ENCODE measurements at places on chromosomes 16 and 17. TPM values are rescaled to one million over a fixed set of nuclear protein-coding genes. Genes with fewer than 3 reads are reported as not detected.

CPNE7 gene
- total RNA-seq = 24.5 TPM

KRT13 gene
- total RNA-seq = not detected

HAS3 gene
- total RNA-seq = under 0.01 TPM

C17orf50 gene
- not detected for total RNA-seq

CBFA2T3 gene
- total RNA-seq = not detected

CACNG3 gene
- not detected for total RNA-seq

CCL7 gene
- total RNA-seq = 5.3 TPM

FOXN1 gene
- total RNA-seq = not detected

PRAC1 gene
- not detected for total RNA-seq

MYH13 gene
- total RNA-seq = not detected

CD300LD gene
- not detected for total RNA-seq

PARD6A gene
- total RNA-seq = 0.18 TPM

RGS11 gene
- under 0.01 TPM for total RNA-seq

TNFRSF13B gene
- not detected for total RNA-seq

CD79B gene
- not detected for total RNA-seq

RNF43 gene
- not detected for total RNA-seq

PRSS53 gene
- total RNA-seq = under 0.01 TPM

TEKT5 gene
- total RNA-seq = not detected

CLEC18B gene
- not detected for total RNA-seq

OR1F1 gene
- total RNA-seq = not detected

USH1G gene
- not detected for total RNA-seq

SDR42E2 gene
- not detected for total RNA-seq

AOC2 gene
- under 0.01 TPM for total RNA-seq

OR2C1 gene
- not detected for total RNA-seq

TMEM106A gene
- total RNA-seq = 7.5 TPM

ABCA9 gene
- 0.58 TPM for total RNA-seq

LRRC36 gene
- total RNA-seq = not detected

SPATA22 gene
- 0.71 TPM for total RNA-seq

NME2 gene
- total RNA-seq = 994 TPM

CORO1A gene
- 4.3 TPM for total RNA-seq

OTOP2 gene
- total RNA-seq = not detected

GRAP gene
- under 0.01 TPM for total RNA-seq

NTN1 gene
- total RNA-seq = 0.35 TPM

PDE6G gene
- total RNA-seq = 3.2 TPM

CHST5 gene
- not detected for total RNA-seq

CLDN9 gene
- not detected for total RNA-seq

MAPK8IP3 gene
- total RNA-seq = 12.4 TPM

HASPIN gene
- total RNA-seq = 5.8 TPM

TOB1 gene
- total RNA-seq = 10.6 TPM

TTLL6 gene
- not detected for total RNA-seq

SERPINF2 gene
- not detected for total RNA-seq

CCL3 gene
- total RNA-seq = not detected

AOC3 gene
- total RNA-seq = not detected

STH gene
- not detected for total RNA-seq

HAPSTR1 gene
- 44.0 TPM for total RNA-seq

SCARF1 gene
- 0.89 TPM for total RNA-seq

LGALS9B gene
- total RNA-seq = not detected

SCRN2 gene
- total RNA-seq = 29.7 TPM

CDIP1 gene
- 6.6 TPM for total RNA-seq

SPATA33 gene
- 5.7 TPM for total RNA-seq

MBTD1 gene
- 4.6 TPM for total RNA-seq

PIPOX gene
- not detected for total RNA-seq

GNAO1 gene
- total RNA-seq = not detected

SOX8 gene
- total RNA-seq = under 0.01 TPM

ACBD4 gene
- total RNA-seq = 9.9 TPM

SUMO2 gene
- 87.7 TPM for total RNA-seq
